ENCODE measurements at places on chromosomes 5 and 9.

GRCh38 chr9:120383611-120383998 is 196.4 kb downstream of the CDK5RAP2 start:
- no peak for DNase-seq

- no peak for DNase-seq
These were observed 43.0 kb downstream of the IL31RA start for GRCh38 chr5:55894135-55894534.

- DNase-seq = no peak
These were observed 73.7 kb upstream of the PJA2 start for GRCh38 chr5:109483395-109483971.

DNA sequence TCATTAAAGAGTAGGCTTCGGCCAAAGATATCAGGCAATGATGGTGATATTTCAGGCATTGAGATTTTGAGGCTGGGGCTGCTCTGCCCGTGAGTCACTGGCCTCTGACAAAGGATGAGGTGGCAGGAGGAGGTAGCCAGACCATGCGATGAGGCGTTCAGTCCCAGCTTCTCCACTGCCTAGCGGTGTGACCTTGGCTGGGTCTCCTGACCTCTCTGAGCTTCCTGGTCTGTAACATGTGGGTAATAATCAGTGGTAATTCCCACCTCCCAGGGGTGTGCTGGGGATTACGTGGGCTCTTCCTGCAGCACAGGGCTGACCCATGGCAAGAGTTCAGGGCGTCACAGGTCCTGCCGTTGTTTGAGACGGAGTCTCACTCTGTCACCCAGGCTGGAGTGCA is 73.2 kb upstream of the RAPGEF1 start:
- DNase-seq = no peak

- DNase-seq = peak; percentile 40
These were observed 14.4 kb upstream of the GALNT10 start for GRCh38 chr5:154176181-154176580.

Data from tongue (tissue), 3 donors.